ENCODE measurements at places on chromosomes 12 and 14.

GRCh38 chr14:81161088-81161487 is 59.7 kb downstream of the GTF2A1 start:
- H3K27ac ChIP-seq, result no peak overlapping the region
- no peaks in the 10 kb centered on the region for H3K36me3 ChIP-seq
- no peaks in the 10 kb centered on the region for H3K27me3 ChIP-seq
- DNase-seq, result no peak

DNA sequence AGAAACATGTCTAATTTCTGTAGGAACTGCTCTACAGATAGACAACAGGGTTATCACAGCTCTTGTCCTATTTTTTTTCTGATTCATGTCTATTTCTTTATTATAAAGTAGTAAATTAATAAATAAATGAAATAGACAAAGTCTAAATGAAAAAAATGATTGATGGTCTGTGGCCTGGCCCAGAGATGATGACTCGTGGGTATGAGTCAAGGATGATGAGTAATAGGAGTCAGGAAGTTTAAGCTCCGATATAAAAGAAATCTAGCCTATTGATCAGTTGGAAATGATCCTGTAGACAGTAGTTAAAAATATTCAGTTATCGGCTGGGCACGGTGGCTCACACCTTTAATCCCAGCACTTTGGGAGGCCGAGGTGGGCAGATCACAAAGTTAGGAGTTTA is 90.6 kb upstream of the RTL1 start:
- no peaks in the 10 kb centered on the region for H3K36me3 ChIP-seq
- H3K27ac ChIP-seq, result no peak overlapping the region
- no peaks in the 10 kb centered on the region for H3K27me3 ChIP-seq
- H3K4me1 ChIP-seq, result no peaks in the 10 kb centered on the region

DNA sequence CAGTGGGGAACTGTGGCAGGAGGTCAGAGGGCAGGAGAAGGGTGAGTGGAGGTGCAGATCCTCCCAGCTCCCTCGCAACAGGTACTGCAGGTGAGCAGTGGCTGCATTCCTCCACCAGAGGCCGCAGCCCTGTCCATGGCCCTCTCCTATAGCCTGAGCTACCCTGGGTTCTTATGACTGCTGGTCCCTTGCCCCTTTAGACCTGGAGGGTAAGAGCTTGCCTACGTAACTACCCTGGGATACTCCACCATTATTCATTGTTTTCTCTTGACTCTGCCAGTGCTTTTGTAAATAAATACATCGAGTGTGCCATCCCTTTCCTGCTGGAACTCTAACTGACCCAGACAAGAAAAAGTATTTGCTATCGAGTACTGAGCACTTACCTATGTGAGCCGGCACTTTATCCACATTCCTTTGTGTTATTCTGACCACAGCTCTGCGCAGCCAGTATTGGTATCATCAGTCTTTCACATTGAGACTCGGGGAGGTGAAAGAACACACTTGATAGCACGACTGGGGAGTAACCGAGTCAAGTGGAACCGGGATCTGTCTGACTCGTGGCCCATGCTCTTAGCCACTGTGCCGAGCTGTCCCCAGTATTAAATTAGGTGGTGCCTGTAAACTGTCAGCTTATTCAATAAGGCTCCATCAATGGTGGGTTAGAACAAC is 38.5 kb downstream of the LTBP2 start:
- H3K27me3 ChIP-seq, result no peaks in the 10 kb centered on the region
- no peak for DNase-seq
- no peak overlapping the region for H3K27ac ChIP-seq
- no peaks in the 10 kb centered on the region for H3K36me3 ChIP-seq

- no peak overlapping the region for H3K4me3 ChIP-seq
- H3K36me3 ChIP-seq, result no peaks in the 10 kb centered on the region
- H3K4me1 ChIP-seq, result no peaks in the 10 kb centered on the region
- H3K27ac ChIP-seq, result no peak overlapping the region
Observed at GRCh38 chr12:92431146-92431545, 271.6 kb upstream of the PLEKHG7 start.

DNA sequence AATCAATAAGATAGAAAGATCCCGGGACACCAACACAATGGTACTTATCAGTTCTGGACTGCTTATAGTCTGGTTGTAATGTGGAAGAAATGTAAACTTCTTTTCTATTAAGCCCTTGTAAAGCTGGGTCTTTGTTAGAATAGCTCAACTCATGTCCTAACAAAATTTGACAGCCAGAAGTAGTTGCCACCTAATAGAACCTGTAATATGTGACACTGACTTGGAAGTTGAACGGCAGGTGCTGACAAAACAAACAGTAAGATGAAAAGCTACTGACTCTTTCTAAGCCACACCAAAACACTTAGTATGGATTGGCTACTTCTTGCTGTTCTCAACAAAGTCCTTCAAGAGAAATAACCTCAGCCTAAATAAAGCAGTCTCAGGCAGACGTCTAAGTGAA is 56.6 kb downstream of the KIF21A start:
- H3K27me3 ChIP-seq, result no peaks in the 10 kb centered on the region
- H3K27ac ChIP-seq, result no peak overlapping the region
- no peak for DNase-seq
- no peaks in the 10 kb centered on the region for H3K4me1 ChIP-seq
- no peaks in the 10 kb centered on the region for H3K36me3 ChIP-seq
